ENCODE measurements at places on chromosomes 3 and 15.

GRCh38 chr15:70956201-70956995 lies 63.8 kb downstream of the LRRC49 start:
- DNase-seq = no peak

DNA sequence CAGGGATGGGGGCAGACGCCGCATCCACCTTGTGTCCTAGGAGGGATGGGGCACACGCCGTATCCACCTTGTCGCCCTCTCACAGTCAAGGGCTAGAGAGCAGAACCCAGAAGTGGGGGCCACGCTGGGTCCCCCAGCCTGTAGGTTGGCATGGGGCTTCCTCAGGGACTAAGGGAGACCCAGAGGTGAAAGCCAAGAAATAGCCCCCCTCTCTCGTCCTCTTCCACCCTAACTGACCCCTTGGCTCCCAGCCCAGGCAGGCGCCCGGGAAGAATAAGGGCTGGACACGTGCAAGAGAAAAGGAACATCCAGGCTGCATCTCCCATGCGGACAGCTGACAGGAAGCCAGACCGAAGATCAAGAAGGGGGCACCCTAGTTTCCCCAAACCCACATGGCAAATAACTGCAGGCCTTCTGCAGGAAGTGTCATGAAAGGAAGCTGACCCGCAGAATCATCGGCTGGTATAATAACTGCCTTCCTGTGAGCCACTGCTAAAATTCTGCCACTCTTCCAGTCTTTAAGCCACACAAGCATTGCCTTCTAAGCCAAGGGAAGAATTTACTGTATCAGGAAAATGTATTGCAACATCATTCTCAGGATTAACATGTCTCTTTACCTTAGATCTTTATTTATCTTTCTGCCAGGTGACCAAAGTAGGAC lies 38.5 kb upstream of the TFRC start:
- no peak for DNase-seq

- no peak for DNase-seq
These were observed 35.8 kb downstream of the SCG5 start for GRCh38 chr15:32677238-32677750.

DNA sequence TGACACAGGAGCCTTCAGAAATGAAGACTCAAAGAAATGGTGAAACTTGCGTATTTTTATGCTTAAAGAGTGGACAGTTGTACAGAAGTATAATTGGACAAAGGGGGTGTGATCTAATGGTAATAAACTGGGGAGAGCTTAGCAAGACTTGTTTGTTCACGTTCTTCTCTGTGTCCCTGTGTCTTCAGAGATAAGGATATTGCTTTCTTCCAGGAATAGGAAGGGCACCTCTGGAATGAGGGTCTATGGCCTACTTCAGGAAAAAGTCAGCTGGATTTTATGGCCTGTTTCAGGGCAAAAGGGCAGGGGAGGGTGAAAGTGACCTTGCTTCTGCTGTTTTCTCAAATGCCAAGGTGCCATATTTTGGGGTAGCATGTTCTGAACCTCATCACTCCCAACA lies 4.5 kb upstream of the TOPAZ1 start:
- DNase-seq = no peak

GRCh38 chr3:123936400-123936799 lies 24.6 kb downstream of the CCDC14 start:
- DNase-seq = no peak

- no peak for DNase-seq
These were observed 5.3 kb downstream of the CCR5AS start for GRCh38 chr3:46401579-46401978.

DNA sequence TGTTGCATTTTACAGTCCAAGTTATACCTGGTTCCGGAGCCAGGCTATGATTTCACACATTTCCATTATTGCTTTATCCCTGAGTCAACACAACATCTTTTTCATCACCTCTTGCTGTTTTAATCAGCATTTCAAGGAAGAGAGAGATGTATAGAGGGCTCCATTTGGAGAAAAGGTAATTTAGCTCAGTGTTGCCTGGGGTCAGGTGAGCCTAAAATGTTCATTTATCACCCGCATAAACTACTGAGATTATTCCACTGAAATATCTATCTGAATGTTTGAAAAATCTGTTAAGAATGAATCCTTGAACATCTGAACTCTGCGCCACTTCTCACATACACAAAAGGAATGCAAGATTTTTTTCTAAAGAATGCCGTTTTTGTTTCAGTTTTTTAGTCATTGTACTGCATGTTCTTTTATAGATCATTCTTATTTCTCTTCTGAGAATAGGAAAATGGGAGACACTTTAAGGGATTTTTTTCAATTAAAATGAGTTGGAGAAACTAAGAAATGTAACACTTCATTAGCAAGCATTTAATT lies 51.5 kb upstream of the AGTR1 start:
- no peak for DNase-seq

GRCh38 chr15:69660114-69660513 lies 207.5 kb downstream of the RPLP1 start:
- no peak for DNase-seq

DNA sequence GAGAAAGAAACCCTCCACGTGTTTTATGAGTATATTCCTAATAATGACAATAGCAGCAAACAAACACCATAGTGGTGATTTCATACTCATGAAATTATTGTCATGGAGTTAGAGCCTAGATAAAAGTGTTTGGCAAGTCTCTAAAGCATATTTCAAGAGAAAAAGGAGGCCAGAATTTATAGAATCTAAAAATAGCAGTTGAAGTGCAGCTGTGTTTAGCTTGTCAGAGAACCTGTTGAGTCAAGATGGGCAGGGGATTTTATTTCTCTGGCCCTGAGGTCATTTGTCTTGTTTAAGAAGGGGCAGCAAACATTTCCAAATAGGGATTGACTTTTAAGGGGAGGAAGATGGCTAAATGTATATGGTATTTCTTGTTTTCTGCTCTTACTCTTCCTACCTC lies 279.6 kb upstream of the CTDSPL start:
- no peak for DNase-seq

- DNase-seq = no peak
These were observed 83.4 kb downstream of the AQR start for GRCh38 chr15:34886134-34886533.

DNA sequence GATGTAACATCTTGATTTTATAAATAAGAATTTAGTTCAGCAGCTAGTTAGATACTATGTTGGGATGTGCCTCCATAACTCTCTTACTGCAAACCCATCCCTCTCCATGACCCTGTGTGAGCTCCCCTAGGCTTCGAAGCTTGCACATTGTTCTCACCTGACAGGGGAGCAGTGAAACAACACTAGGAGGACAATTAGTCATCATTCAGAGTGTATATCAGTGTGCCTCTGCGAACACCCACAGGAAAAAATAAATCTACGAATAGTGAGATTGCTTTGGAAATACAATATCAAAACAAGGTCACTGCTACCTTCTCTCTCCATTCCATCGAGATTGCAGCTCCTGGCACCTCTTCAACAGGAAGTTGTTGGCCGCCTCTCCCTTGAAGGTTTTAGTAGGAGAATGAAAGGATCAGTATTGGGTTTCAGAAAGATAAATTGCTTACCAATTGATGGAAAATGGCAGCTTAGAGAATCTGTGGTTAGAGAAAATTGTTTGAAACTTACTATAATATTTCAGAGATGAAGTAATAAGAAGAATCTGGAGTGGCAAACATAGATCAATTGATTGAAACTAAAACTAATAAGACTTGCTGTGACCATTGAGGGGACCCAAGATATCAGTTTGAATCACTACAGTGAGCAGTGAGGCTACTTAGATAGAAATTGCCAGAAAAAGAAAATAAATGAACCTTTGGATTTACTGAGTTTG lies 103.2 kb downstream of the CHL1 start:
- DNase-seq = no peak

DNA sequence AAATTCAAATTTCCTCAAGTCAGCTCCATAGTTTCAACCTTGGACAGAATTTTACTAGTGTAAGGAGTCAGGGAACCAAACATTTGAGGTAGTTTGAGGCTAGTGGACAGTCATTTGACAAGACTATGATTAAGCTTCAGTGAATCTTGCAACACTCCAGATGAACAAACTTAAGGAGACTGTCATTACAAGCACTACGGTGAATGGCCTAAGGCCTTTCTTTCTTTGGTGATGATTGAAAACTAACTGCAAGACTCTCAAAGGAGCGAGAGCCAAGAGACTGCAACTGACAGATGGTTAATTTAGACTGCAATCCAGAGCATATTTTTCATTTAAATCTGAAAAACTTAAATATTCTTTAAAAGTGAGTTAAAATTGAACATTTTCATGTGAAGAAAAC lies 272.3 kb upstream of the NECTIN3 start:
- DNase-seq = no peak

DNA sequence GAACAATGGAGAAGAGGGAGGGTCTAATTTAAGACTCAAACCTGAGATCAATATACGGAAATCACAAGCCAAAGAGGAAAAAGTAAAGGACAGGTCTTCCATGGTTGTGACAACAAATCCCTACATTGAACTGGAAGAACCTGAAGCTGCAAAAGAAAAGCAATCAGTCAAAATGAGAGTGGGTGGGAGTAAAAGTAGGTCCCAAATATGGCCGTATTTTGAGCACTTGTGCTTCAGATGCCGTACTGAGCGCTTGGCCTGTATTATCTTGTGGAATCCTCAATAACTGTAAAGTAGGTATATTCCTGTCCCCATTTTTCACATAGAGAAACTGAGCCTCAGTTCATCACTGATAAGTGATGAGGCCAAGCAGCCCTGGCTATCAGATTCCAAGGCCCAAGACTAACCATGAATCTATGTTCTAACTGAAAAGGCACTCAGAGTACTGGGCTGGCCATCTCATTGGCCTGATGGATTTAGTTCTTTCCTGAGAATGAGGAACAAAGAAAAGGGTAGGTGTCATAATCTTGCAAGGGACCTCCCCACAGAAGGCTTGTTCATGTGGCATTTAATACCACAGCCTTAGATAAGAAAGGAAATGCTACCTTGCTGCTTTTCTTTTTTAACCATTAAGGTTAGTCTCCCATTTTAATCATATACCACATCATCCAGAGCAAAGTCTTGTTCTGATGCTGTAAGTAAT lies 52.5 kb downstream of the LRRN1 start:
- DNase-seq = no peak

DNA sequence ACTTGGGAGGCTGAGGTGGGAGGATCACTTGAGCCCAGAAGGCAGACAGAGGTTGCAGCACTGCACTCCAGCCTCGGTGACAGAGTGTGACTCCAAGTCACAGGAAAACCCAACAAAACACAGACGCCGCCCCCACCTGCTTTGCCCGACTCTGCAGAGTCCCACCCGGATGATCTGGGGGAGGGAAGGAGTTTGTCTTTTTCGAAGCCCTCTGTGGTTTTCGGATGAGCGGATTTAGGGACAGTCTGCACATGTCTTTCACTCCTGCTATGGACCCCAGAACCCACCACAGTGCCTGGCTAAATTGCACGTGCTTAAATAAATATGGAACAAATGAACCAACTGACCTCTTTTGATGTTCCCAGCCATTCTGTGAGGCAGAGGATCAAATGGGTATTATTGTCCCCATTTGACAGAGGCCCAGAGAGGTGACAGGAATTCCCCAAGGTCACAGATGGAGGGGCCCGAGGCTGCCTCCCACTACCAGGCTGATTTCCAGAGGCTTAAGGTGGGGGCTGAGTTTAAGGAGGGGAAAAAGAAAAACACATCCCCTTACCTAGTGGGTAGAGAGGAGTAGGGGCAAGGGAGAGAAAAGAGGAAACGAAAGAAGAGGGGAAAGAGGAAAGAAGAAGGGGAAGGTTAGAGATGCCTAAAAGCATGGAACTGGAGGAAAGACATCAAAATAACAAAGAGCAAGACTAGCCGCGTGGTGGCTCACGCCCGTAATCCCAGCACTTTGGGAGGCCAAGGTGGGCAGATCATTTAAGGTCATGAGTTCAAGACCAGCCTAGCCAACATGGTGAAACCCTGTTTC lies 59.4 kb upstream of the TFRC start:
- DNase-seq = no peak

- no peak for DNase-seq
These were observed 79.4 kb upstream of the CNTN3 start for GRCh38 chr3:74693696-74694393.

DNA sequence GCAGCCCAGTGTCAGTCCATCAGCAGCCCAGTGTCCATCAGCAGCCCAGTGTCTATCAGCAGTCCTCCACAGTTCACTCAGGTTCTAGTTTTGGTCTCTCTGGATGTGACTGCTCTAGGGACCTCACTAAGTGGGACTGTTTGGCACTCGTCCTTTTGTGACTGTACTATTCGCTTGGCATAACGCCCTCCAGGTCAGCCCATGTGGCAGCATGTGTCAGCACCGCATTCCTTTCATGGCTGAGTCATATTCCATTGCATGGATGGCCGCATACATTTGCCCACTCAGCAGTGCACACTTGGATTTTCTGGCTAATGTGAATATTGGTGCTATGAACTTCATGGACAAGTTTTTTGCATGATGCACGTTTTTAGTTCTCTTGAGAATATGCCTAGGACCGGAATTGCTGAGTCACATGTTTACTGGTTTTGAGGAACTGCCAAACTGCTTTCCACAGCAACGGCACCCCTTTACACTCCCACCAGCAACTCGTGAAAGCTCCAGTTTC lies 16.4 kb downstream of the CHST13 start:
- no peak for DNase-seq

DNA sequence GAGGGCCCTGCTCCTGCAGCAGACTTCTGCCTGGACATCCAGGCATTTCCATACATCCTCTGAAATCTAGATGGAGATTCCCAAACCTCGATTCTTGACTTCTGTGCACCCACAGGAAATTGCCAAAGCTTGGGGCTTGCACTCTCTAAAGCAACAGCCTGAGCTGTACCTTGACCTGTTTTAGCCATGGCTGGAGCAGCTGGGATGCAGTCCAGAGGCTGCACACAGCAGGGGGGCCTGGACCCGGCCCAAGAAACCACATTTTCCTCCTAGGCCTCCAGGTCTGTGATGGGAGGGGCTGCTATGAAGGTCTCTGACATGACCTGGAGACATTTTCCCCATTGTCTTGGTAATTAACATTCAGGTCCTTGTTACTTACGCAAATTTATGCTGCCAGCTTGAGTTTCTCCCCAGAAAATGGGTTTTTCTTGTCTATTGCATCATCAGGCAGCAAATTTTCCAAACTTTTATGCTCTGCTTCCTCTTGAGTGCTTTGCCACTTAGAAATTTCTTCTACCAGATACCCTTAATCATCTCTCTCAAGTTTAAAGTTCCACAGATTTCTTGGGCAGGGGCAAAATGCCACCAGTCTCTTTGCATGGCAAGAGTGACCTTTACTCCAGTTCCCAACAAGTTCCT lies 11.8 kb upstream of the MYO5A start:
- no peak for DNase-seq

- DNase-seq = no peak
These were observed 34.2 kb downstream of the CIP2A start for GRCh38 chr3:108554913-108555571.

DNA sequence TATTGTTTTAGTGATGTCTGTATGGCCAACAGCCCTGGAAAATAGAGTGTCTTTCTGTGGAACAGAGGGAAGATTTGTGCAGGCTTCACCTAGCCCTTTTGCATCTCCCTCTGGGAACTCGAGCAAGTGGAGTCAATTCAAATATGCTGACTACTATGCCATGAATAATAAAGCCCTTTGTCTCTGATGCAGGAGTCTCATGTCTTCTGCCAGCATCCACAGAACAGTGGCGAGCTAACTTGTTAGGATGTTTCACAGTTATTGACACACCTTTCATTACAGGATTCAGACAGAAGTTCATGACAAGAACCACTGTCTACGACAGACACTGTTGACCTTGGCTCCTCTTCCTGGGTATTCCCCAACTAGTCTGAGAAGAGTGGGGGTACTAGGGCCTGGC lies 15.6 kb upstream of the CCDC54 start:
- DNase-seq = no peak
